Cerebellar cortex (tissue), 1 donor: ENCODE measurements at places on chromosomes 2 and 18.

DNA sequence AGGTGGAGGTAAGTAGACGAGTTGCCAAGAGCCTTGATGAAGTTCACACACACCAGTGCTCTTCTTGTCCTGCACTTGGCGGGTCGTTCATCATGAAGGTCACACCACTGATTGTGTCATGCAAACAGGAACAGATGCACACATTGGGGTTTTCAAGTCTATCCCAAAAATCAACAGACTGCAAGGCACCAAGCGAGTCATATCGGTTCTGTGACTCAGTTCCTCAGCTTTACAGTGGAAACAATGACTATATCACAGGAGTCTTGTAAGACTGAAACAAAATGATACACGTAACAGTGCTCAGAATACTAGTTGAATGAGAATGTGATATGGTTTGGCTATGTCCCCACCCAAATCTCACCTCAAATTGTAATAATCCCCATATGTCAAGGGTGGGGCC, 526.9 kb upstream of the ID2 start:
- no peak for DNase-seq

DNA sequence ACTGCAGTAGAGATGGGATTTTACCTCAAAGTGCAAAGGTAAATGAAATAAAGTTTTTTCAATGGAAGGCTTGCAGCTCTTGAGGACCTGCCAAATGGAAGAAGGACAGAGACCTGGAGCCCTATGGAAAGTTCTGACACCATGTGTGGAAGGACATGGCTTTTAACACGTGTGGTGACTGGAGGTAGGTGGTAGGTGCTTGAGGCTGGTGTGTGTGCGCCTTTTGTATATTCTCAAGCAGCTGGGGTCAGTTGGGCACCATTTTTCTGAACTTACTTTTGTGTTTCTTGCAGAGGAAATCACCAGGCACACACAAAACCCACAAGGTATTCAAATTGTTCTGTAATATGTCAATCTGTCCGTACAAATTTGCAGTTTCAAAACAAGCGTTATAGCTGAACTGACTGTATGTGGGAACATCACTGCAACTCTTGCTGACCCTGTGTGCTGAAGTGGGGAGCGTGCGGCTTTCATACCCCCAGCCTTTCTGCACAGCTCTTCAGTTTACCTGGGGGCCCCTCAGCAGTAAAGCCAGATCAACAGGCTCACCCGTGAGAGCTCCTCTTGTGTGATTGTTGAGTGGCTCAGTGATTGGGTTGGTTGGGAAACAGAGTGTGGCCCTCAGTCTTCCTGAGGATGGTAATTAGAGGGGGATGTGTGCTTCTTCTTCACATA, 363 bp downstream of the GREB1 start:
- no peak for DNase-seq

- no peak for DNase-seq
Measured at GRCh38 chr2:54534625-54535024, 78.5 kb downstream of the SPTBN1 start.

DNA sequence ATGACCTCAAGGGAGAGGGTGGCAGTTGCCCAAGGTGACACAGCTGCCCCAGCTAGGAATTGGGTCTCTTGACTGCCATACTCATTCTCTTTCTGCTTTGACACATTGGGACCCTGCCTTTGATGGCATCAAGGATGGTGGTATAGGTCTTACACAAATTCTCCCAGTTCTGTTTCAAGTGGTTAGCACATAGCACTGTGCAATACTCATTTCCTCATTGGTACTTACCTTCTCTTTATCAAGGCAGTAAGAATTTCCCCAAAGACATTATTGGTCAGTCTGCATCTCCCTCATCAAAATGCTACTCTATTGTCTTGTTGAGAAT, 35.9 kb upstream of the CCDC93 start:
- no peak for DNase-seq

- no peak for DNase-seq
Measured at GRCh38 chr2:38113981-38114708, 38.2 kb upstream of the CYP1B1 start.

DNA sequence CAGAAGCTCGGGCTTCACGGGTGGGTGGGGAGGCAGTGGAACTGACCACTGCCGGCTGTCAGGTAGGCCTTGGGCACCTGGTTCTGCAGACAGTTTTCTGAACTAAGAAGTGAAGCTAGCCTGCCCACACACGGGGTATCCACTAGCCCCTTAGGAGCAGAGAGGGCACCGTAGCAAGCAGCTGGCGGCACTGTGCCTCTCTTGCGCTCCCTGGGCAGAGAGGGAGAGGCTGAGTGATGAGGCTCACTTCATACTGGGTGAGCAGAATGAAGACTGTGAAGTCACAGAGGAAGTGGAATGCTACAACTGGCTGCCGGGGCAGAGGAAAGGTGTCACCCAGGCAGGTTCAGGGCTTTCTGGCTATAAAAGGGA, 753 bp downstream of the ITPRIPL1 start:
- no peak for DNase-seq

- no peak for DNase-seq
Measured at GRCh38 chr2:54604871-54605270, 118.6 kb upstream of the EML6 start.

- DNase-seq = no peak
Measured at GRCh38 chr2:46923041-46923528, 7.5 kb upstream of the MCFD2 start.

- DNase-seq = no peak
Measured at GRCh38 chr2:113174376-113174750, 592 bp downstream of the PSD4 start.

DNA sequence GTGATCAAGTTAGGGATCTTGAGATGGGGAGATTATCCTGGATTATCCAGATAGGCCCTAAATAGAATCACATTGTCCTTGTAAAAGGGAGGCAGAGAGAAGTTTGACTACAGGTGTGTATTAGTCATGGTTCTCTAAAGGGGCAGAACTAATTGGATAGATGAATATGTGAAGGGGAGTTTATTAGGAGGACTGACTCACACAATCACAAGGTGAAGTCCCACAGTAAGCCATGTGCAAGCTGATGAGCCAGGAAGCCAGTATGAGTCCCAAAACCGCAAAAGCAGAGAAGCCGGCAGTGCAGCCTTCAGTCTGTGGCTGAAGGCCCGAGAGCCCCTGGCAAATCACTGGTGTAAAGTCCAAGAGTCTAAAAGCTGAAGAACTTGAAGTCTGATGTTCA, 275.8 kb downstream of the KCNS3 start:
- DNase-seq = no peak
